A549 (cell line): ENCODE measurements at places on chromosomes 12 and 14.

GRCh38 chr14:28746247-28746646, 20.3 kb upstream of the FOXG1 start:
- no peak for DNase-seq

DNA sequence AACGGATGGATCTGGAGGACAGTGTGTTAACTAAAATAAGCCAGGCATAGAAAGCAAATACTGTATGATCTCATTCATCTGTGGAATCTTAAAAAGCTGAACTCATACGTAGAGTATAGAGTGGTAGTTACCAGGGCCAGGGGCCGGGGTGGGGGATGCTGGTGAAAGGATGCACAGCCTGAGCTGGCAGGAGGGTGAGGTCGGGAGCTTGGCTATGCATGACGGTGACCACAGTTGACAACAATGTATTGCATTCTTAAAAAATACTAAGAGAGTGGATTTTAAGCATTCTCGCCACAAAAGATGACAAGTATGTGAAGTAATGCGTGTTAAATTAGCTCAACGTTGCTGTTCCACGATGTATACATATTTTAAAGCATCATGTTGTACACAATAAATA, 351.3 kb downstream of the TMEM121 start:
- no peak for DNase-seq

DNA sequence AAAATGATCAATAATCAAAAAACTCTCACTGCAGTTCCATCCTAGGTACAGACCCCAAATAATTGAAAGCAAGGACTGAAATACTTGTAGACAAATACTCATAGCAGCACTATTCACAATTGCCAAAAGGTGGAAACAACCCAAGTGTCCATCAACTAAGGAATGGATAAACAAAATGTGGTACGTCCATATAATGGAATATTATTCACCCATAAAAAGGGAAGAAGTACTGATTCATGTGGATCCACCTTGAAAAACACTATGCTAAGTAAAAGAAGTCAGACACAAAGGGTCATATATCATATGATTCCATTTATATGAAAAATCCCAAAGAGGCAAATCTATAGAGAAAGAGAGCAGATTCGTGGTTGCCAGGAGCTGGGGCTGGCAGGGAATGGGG, 202.8 kb downstream of the KSR2 start:
- no peak for DNase-seq

DNA sequence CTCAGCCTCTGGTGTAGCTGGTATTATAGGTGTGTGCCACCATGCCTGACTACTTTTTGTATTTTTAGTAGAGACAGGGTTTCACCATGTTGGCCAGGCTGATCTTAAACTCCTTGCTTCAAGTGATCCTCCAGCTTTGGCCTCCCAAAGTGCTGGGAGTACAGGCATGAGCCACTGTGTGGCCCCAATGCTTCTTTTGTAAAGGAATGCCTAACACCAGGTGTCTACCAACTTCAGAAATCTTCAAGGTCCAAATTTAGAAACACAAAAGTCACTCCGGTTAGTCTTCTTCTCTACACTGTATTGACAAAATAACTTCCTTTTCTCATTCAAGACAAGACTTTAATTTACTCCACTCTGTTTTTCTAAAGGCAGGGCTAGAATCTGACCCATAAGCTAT, 188.7 kb downstream of the PRKD1 start:
- DNase-seq: no peak

GRCh38 chr12:9347328-9348127, 139.3 kb upstream of the PZP start:
- DNase-seq: no peak

DNA sequence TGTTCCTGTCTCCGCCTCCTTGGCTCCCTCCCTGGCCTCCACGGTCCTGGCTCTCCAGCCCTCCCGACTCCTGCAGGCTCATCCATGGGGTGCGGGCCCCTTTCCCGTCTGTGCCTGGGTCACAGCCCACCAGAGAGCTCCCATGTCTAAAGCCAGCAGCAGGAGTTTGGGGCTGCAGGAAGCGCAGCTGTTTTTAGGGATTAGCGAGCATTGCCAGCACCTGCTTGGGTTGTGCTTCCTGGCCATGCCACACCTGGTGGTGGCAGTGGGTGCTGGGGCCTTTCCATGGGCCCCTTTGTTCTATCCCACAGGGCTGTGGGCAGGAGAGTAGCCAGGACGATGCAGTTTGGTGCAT, 64.7 kb downstream of the KIF26A start:
- no peak for DNase-seq

GRCh38 chr14:104285508-104285840, 147.1 kb downstream of the KIF26A start:
- DNase-seq: no peak

GRCh38 chr12:16531621-16532020, 74.3 kb downstream of the LMO3 start:
- no peak for DNase-seq

GRCh38 chr12:87806310-87806709, 222.9 kb downstream of the C12orf50 start:
- no peak for DNase-seq

DNA sequence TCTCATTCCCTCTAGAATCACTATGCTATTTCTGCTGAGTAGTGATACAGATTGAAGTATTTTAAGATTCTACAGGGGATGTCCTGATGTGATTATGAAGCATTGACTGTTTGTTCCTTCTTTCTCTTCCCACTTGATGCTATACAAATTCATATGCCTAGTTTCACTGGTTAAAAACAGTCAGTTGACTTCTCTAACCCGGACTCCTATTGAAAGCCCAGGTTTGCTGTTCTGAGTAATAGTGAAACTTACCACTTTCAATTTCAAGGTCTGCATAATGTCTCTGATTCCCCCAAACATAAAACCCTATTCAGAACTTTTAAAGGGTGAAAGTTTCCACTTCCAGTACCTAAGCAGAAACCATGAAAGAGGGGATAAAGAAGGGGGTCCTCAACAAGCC, 117.7 kb upstream of the RPL10L start:
- DNase-seq: no peak

- DNase-seq: no peak
Measured at GRCh38 chr12:104243551-104243950, 28.0 kb downstream of the TXNRD1 start.

DNA sequence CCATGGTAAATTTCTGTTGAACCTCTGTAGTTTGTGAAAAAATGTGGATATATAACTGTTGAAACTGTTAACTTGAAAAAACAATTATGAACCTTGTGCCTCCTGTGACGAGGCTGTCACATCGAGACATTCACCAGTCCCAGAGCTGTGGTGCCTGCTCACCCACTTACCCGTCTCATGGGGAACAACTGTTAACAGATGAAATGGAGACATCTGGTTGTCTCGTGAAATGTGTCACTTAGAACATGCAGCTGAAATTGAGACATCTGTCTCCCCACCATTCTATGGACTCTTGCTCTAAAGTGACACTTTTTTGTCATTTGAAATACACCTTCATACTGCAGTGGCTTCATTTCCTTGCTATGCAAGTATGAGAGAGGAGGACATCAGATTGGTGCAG, 240.6 kb downstream of the GXYLT1 start:
- DNase-seq: no peak

DNA sequence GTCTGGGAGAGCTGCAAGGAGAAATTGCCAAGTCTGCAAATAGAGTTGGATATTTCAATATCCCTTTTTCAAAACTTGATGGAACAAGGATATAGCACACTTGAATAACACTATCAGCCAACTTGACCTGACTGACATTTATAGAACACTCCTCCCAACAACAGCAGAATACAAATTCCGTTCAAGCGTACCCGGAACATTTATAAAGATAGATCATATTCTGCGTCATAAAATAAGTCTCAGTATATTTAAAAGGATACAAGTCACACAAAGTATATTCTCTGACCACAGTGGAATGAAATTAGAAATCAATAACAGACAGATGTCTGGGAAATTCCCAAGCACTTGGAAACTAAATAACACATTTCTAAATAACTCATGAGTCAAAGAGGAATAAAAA, 29.0 kb upstream of the MEG3 start:
- DNase-seq: no peak

DNA sequence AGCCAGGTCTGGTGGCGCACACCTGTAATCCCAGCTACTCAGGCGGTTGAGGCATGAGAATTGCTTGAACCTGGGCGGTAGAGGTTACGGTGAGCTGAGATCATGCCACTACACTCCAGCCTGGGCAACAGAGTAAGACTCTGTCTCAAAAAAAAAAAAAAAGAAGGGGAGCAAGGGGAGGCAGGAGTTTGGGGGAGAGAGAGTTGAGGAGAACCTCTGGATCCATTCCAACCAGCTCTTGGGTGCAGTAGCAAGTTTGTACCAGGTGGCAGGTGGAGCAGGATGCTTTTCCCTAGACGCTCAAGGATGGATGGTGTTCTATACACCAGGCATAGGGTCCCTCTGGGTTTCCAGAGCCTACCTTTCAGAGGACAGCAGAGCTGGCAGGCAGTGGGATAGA, 1.9 kb downstream of the NFE2 start:
- DNase-seq: no peak

DNA sequence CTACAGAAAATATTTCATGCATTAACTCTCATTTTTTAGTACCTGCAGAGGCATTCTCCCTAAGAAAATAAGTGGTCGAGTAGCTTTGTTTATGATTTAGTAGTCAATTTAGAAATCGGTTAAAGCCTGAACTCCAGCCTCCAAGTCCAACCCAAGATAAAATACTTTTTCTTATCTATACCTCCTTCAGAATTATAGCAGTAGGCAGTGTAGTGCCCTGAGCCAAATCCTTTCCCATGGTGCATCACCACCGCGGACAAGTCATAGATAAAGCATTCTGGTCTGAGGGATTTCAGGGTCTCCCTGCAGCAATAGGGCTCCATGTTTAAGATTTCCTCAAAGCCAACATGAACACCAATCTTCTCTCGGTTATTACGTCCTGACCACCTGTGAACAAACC, 30.5 kb downstream of the USP44 start:
- DNase-seq: no peak

DNA sequence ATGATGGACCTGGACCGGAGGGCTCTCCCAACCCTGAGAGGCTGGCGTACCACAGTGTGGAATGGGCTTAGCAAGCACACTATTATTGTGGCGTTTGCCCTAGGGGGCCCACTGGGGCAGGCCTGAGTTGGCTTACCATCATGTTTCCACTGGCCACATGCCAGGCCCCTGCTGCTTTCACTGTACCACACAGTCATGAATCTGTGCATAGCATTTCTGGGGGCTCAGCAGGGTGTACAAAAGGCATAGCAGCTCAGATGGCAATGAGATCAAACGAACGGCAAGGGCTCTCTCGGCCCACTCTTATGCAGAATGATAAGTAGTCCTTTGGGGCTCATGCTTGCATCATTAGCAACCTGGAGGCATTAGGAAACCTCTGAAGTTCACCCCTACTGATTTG, 137.0 kb upstream of the HIF1A start:
- DNase-seq: no peak

- DNase-seq: peak; percentile 29
Measured at GRCh38 chr12:100473716-100474150, at the start of gene NR1H4. Gene NR1H4 (plus strand): TSS chr12:100473866. CDS start chr12:100493324, 19,458 bp downstream.

GRCh38 chr14:89388853-89389252, 28.2 kb downstream of the FOXN3 start:
- DNase-seq: no peak

DNA sequence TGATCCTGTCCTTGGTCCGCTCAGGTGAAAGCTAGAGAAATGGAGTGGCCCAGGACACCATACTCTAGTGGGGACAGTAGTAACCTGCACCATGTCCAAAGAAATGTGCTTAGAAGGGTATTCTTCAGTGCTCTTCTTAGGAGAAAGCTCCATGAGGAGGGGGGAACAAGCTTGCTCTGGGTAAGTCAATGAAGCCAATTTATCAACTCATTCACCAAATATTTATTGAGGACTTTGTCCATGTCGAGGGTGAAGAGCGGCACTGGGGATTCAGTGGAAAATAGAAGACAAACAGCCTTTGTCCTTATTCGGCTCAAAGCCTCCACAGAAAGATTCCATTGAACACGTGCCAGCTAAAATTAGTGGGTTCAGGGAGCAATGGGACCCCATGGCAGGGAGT, 677.8 kb downstream of the BCL11B start:
- no peak for DNase-seq

DNA sequence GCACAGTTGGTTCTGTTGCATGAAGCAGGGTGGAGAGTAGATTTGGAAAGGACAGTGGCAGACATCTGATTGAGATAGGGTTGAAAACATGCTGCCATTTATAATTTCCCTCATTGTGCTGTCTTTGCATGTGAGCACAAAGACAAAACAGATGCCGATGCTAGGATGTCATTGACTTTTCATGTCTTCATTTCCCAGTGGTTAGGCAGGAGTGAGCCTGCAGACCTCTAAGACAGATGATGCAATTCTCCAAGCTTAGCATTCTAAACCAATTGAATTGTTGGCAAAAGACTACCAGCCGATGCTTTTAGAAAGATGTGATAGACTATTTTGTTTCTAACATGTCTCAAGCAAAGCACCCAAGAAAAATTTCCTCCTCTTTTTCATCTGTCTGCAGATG, 37.1 kb upstream of the PELI2 start:
- no peak for DNase-seq

- DNase-seq: no peak
Measured at GRCh38 chr12:101823039-101823438, 7.7 kb downstream of the GNPTAB start.

DNA sequence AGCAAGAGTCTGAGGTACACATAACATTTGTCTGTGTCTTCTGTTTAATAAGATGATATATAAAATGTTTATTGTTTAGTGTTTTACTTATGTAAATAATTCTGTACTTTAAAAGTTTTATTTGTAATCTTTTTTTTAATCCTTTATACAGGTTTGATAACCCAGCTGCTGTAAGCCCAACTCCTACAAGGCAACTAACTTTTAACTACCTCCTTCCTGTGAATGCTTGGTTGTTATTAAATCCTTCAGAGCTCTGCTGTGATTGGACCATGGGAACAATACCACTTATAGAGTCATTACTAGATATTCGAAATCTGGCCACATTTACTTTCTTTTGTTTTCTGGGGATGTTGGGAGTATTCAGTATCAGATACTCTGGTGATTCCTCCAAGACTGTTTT, 24.1 kb downstream of the TMTC3 start:
- DNase-seq: no peak

DNA sequence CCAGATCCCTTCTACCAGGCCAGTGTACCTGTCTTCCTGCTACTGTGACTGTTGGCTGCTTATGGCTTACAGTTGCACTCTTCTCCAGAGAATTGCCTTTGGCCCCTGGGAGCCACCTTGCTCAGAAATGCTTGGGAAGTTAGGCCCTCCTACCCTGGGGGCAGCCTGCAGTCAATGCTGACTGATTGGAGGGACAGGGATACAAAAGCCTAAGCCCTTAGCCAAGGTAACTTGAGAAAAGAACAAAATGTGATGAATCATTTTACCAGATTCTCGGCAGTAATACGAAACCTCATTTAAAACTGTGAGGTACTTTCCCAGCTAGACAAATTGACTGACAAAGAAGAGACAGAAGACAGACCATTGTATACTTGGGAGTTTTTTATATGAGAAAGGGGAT, 47.3 kb downstream of the PTCSC3 start:
- DNase-seq: no peak

DNA sequence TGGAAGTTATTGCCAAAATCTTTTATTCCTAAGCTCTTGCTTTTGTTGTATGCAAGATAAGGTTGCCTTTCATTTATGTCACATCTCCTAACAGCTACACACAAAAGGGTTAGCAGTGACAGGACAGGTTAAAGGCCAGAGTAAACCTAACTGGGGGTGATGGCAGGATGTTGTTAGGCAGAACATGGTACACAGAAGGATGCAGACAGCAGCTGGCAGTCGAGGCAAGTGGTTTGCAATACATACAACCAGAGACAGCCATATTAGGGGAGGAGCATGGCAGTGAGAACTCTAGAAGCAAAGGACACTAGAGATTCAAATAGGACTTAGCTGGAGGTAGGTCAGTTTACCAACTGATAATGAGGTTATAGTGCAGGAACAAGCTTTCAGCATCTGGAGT, 2.7 kb upstream of the ABCD2 start:
- DNase-seq: no peak

- no peak for DNase-seq
Measured at GRCh38 chr12:60201891-60202290, 606.1 kb downstream of the SLC16A7 start.
